HS-5 (cell line): ENCODE measurements at places on chromosomes 16 and 17.
A peak's percentile ranks its signal among the peaks of the same experiment; 100 is the strongest.

DNA sequence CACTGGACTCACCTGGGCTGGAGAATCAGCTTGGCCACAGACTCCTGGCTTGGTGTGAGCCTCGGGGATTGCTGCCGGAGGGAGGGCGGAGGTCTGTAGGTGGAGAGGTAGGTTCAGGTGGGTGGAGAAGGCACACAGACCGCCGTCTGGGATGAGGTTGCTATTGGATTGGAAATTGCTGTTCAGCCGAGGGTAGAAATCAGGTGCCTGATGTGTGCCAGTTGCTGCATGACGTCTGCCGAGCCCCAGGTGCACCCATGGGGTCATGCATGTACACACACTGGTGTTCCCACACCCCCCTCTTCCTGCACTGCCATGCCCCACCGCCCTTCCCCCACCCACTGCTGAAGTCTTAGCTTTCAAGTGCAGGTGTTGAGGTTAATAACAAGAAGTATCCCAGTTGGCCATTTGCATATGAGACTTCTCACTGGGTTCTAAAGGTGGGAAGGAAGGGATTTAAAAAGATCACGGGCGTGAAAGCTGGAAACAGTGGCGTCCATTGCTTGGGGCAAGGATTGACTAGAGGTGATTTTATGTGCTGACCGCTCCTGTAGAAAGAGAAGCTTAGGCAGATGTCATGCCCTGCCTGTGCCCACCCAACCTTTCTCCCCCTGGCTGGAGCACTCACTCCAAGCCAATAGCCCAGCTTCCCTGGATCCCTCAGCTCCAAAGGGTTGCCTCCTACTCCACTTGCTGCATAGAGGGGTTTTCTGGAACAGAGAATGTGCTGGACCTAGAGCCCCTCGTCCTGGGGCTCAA, 193.6 kb downstream of the CCDC182 start:
- DNase-seq: no peak

DNA sequence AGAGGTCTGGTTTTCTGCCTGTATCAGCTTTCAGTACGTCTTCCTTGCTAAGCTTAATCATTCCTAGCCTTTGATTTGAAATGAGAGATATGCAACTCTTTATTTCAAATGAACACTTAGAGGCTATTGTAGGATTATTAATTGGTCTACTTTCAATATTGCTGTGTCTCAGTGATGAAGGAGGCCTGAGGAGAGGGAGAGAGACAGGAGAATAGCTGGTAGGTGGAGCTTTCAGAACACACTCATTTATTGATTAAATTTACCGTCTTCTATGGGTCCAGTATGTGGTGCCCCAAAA, 187.0 kb downstream of the BCAS3 start:
- DNase-seq: no peak

DNA sequence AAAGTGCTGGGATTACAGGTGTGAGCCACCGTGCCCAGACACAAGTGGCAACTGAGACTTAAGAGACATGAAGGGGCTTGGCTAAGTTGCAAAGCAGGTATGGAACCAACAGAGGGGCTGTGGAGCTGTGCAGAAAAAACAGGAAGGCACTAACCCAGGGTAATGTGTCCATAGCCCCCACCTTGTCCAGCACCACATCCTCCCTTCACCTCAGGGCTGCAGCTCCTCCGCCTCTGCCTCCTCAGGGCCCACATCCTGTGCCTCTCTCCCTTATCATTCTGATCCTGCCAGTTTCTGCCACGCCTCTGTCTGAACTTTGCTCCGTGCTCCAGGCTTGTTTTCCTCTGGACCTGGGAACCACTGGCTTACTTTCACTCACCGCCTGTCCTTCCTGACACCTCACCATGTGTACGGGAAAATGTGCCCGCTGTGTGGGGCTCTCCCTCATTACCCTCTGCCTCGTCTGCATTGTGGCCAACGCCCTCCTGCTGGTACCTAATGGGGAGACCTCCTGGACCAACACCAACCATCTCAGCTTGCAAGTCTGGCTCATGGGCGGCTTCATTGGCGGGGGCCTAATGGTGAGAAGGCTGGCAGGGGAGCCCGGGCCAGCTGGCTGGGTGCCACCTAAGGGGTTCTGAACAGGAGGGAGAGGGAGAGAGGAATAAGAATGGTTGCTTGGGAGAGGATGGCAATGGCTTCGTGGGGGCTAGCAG, at the start of gene TM4SF5:
TSS of gene TM4SF5 (plus strand) at position 368 of the 716 bp plus-strand sequence. CDS start at position 405, 37 bp downstream.
- no peak for DNase-seq

DNA sequence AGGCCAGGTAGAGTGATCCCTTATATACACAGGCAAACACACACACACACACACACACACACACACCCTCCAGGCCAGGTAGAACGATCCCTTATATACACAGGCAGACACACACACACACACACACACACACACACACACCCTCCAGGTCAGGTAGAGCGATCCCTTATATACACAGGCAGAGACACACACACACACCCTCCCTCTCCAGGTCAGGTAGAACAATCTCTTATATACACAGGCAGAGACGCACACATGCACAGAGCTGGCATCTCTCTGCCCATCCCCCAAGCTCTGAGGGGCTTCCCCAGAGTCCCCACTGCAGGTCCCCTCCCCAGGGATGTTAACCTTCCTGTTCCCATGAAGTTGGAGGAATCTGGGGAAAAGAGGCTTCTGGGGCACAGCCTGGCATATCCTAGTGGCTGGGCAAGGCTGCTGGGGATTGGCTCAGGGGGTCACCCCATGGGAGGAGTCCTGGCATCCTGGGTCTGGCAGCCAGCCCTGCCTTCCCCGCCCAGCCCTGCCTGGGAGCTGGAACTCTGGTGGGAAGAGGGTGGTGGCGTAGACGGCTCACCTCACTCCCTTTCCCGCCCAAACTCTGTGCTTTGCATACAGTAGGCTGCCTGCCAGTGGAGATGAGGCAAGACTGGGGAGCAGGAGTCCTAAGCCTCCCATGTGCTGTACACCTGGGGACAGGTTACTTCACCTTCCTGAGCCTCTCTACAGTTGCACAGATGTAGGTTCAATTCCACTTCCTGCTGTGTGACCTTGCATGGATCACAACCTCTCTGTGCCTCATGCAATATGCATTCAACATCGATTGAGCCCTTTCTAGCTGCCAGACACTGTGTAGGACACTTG, 41.8 kb downstream of the TEKT5 start:
- no peak for DNase-seq

DNA sequence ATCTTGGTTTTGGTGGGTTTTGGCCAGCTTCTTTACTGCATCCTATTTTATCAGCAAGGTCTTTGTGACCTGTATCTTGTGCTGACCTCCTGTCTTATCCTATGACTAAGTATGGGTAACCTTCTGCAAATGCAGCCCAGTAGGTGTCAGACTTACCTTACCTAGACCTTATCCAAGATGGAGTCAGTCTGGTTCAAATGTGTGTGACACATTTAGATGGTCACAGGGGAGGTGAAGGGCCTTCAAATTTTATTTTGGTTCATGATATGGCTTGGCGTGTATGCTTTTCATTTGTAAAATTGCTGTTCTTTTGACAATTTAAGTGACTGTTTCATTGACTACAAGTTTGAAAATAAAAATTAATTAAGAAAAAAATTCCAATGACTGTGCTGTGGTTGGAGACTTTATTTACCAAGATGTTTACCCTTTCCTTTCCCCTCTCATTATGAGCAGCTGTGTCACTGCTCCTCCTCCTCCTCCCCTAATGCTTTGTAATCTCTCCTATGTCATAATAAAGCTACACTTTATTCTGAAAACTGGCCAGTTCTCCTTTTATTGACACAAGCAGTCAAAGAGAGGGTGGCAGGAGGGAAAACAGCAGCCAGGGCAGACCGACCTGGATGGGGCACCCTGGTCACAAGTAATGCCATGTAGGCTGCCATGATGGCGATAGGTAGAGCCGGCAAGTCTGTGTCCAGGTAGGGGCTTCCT, 49.4 kb downstream of the TNFRSF13B start:
- DNase-seq: no peak

GRCh38 chr16:1290860-1291575, 18.4 kb upstream of the UBE2I start:
- no peak for DNase-seq

DNA sequence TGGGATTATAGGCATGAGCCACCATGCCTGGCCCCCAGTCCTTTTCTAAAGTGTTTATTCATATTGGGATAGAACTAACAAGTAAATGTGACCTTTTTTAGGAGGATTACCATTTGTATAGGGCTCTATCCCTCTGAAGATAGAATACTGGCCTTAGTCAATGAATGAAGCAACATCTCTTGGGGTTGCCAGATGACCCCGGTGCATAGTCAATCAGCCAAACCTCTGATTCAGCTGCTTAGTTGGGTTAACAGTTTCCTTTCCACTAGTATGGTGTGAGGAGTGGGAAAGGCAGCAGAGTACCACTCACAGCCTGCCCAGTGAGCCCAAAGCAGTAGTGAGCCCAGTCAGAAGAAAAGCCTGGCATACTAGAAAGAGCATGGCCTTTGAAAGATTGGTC, 94.6 kb upstream of the TBX2 start:
- DNase-seq: no peak

DNA sequence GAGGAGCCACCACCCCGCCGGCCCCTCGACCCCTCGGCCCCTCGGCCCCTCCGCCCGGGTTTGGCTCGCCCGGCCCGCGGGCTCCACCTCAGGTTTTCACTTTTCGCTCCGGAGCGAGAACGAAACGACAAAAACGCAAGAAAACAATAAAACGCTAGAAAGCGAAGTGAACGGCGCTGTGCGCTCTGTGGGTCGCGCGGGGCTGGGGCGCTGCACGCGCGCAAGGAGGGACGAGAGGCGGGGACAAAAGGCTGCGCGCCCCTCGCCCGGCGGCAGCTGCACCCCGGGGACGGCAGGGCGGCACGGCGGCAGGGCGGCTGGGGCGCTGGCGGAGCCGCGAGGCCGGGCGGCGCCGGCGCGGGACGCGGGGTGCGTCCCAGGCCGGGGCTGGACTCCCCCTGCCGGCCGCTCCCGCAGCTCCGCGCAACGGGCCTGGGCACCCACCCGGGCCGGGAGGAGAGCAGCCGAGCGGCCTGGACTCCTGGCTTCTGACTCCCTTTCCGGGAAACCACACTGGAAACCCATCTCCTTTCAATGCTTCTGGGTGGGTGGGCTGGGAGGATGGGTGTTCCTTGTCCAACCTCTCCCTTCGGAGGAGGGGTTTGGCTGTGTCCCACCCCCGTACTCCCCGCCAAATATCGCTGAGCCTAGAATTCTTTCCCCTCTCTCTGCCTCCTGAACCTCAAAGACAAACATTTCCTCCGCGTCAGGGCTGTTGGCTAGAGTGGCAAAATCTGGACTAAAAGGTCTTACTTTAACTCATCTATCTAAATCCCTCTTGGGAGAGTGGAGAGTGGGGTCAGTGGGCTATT, 9.9 kb downstream of the TBX2 start:
- DNase-seq: no peak

GRCh38 chr17:3961564-3962047, 2.6 kb downstream of the ATP2A3 start:
- DNase-seq: no peak

- DNase-seq: no peak
Measured at GRCh38 chr16:60907645-60908044, 1128.6 kb downstream of the CDH8 start.

- no peak for DNase-seq
Measured at GRCh38 chr17:50928646-50929045, 62.5 kb upstream of the TOB1 start.

- no peak for DNase-seq
Measured at GRCh38 chr17:63365366-63366240, 80.5 kb downstream of the CYB561 start.

GRCh38 chr16:17431012-17431411, 39.7 kb downstream of the XYLT1 start:
- no peak for DNase-seq

DNA sequence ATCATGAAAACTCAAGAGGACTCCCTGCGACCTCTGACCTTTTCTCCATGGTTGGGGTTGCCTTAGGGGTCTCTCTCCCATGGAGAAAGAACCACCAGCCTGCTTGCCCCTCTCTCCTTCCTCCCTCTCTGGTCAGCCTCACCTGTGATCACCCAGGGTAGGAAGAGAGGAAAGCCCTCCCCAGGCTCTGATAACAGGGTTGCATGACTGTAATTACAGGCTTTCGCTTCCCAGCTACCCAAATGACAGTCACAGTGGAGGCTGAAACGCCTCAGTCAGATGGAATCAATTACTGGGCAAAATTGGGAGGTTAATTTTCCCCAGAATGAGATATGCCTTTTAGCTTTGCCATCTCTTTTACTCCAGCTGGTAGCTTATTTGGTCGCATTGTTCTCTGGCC, 265.8 kb upstream of the SOX9 start:
- DNase-seq: no peak

DNA sequence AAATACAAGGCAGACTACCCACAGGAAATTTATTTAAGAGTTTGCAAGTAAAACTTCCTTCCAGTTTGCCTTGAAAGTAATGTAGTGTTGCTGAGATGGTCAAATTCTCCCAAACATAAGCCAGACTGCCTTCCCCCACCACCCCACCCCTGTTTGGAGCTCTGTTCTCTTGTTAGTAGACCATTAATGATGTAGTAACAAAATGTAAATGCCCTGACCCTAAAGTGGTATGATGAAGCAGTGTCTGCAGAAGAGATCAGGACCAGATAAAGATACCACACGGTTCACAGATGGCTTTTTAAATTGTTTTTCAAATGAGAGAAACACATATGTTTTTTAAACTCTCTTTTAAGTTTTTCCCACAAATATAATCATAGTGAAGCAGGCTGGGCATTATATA, 136.4 kb upstream of the TMEM97 start:
- DNase-seq: no peak

GRCh38 chr17:35519906-35520442, 17.5 kb downstream of the SLFN12L start:
- DNase-seq: no peak

GRCh38 chr16:29700253-29700987, 21.4 kb downstream of the QPRT start:
- DNase-seq: peak; percentile 60

GRCh38 chr17:58317421-58318064, 11.1 kb downstream of the TSPOAP1 start:
- peak; percentile 9 for DNase-seq

GRCh38 chr16:79101491-79101890, 499.0 kb downstream of the MAF start:
- DNase-seq: no peak

- DNase-seq: no peak
Measured at GRCh38 chr16:27945233-27945973, 118.1 kb downstream of the GSG1L start.

GRCh38 chr17:55606488-55606815, 95.2 kb upstream of the SMIM36 start:
- DNase-seq: no peak

- no peak for DNase-seq
Measured at GRCh38 chr17:70060415-70060814, 14.6 kb upstream of the KCNJ16 start.

- no peak for DNase-seq
Measured at GRCh38 chr16:15942931-15943690, 6.3 kb upstream of the ABCC1 start.

GRCh38 chr17:13984956-13985355, 84.3 kb upstream of the COX10 start:
- DNase-seq: no peak

- DNase-seq: peak; percentile 24
Measured at GRCh38 chr17:13114601-13115031, 96.8 kb upstream of the ELAC2 start.
